CD4-positive, alpha-beta memory T cell (primary cell): ENCODE measurements at places on chromosomes 4 and X.

DNA sequence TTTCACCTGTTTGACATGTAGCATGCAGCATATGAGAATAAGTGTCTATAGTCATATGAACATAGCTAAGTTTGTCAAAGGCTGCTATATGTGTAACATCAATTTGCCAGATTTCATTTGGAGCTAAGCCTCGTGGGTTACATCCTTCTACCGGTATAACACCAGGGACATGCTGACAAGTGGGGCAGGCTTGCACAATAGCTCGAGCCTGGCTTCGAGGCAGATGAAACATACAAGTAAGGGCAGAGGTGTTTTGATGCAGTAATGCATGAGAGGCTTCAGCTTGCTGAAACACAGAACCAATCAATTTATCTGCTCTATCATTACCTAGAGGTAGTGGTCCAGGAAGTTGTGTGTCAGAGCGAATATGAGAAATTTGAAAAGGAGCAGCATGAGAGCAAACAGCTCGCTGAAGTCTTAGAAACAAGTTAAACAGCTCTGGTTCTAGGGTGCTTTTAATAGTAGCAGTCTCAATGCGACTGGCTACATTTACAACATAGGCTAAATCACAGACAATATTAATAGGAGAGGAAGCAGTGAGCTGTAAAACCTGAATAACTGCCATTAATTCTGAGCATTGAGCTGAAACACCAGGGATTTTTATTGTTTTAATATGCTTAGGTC is 14.9 kb upstream of the UGDH start:
- DNase-seq, result no peak

DNA sequence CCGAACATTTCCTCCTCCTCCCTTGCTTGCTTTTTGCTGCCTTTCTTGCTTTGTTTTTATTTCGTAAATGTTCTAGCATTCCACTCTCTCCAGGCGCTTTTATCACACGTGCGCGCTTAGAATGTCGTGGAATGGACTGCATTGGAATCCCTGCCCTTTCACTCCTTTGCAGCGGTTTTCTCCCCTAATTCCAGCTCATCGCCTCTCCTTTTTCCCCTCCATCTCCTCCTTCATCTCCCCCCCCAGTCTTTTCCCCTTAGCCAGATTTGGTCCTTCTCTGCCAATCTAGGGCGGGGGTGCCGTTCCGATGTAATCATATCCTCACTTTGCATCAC is 579 bp downstream of the OGT start:
- no peak for DNase-seq

DNA sequence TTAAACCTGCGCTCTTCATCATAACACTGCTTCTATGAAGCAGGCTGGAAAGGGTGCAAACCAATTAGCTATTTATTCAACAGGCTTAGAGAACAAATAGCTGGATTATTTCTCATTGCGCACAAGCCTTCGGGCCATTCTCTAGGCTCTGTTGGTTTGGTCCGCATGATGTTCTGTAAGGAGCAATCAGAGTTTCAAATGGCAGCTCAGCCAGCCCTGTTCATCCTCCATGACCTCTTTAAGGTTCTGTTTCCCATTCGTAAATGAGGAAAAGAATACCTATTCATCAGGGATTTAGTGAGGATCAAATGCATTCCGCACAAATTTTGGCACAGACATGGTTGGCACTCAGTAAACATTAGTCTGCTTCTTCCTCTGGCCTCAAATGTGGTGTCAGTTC is 15.5 kb upstream of the GPM6A start:
- DNase-seq, result no peak

GRCh38 chr4:8332891-8333331 is 63.4 kb downstream of the HTRA3 start:
- no peak for DNase-seq

DNA sequence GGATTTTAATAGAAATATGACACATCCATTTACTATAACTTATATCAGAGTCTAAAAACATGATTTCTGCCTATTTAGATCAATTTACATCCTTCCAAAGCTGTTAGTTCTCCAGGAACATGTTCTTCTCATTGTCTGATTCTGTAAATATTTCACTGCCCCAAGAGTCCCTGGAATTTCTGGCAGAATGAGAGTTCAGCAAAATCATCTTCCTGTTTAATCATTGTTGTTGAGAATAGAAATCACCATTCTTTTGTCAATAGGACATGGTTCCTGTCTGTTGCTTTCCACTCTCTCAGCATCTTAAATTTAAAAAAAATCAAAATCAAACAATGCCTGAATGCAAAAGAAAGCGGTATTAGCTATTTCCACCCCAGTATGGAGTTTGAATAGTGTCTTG is 172.8 kb upstream of the FRMPD4 start:
- DNase-seq, result no peak

- no peak for DNase-seq
Measured at GRCh38 chrX:69431420-69431819, 72.7 kb upstream of the NALF2 start.

DNA sequence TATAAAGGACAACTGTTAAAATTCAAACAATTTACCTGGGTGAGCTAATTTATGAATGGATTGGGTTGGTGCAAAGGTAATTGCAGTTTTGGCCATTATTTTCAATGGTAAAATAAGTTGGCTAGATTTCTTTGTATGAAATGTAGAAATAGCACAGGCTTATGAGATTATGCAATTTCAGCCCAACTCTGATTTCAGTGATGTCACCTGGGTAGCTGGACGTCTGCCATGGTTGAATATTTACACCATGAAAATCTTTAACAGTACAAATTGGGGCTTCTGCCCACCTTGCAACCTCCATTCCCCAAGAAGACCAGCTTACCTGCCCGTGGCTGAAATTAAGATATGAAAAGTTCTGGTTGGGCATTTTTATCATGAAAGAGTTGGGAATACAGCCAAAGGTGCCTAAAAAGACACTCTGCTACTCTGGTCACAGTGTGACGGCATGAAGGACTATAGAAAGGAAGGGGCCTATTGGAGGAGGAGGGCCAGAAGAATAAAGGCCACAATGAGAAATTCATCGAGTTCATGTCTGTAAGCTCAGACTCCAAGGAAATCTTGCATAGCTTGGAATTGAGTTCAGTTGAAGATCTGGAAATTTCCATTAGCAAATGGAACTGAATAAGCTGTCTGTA is 29.7 kb downstream of the EGF start:
- DNase-seq, result no peak

GRCh38 chr4:155442267-155443105 is 65.7 kb upstream of the MAP9 start:
- peak; percentile 16 for DNase-seq

DNA sequence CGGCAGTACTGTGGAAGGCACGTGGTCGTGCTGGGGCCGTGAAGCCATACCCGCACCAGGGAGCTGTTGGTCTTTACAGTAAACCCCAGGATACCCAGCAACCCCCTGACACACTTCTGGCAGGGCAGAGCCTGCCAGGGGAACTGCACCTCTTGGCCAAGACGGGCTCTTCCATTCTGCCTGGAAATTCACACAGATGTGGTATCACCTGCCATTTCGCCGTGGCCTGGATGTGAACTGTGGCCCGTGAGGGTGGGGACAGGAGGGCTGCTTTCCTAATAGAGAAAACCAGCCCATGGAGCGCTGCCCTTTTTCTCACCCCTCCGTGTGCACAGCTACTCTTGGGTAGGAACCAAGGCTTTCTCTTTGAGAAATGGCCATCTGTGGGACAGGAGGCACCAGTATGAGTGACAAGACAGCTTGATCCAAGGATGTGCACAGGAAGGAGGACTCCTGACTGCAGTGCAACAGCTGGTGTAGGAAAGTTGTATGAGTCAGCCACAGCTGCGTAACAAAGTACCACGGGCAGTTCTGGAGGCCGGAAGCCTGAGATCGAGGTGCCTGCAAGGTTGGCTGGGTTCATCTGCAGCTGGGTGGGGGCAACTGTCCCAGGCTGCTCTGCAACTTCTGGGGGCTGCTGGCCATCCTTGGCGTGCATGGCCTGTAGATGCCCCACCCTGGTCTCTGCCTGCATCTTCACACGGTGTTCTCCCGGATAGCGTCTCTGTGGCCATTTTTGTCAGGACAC is 95.7 kb downstream of the PSAPL1 start:
- DNase-seq, result no peak
